ENCODE measurements at places on chromosomes 2 and 18.
A peak's percentile ranks its signal among the peaks of the same experiment; 100 is the strongest.

- no peak for DNase-seq
Observed at GRCh38 chr2:201440182-201440581, 11.1 kb downstream of the TRAK2 start.

DNA sequence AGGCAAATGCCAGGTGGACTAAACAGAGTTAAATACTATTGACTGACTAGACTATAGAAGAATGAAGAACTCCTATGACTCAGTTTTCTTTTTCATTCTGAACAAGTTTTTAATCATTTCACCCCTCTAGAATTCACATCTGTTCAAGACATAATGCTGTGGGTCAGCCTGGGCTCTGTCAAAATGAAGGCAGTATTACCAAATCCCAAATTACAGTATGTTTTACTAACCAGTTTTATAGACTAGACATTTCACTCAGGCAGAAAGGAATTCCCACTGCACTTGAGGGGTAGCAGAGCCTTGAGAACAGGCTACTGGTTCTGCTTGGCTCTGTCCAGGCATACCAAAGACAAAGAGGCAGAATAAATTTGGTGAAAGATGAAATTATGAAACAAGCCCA, 511.7 kb downstream of the EPHA4 start:
- no peak for DNase-seq

DNA sequence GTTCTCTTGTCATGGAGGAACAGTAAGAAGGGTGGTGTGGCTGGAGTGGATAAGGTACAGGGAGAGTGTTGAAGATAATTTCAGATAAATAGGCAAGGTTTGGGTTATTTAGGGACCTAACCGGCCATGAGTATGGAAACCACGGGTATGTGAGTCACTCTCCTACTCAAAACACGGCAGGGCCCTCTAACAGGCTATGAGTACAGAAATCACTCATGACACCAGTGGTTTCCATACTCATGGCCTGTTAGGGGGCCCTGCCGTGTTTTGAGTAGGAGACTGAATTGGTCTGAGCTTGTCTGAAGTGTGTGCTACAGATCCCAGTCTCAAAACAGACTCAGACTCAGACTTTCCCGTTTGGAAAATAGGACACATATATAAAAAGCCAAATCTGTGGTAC, 428.4 kb upstream of the HNMT start:
- DNase-seq = no peak

DNA sequence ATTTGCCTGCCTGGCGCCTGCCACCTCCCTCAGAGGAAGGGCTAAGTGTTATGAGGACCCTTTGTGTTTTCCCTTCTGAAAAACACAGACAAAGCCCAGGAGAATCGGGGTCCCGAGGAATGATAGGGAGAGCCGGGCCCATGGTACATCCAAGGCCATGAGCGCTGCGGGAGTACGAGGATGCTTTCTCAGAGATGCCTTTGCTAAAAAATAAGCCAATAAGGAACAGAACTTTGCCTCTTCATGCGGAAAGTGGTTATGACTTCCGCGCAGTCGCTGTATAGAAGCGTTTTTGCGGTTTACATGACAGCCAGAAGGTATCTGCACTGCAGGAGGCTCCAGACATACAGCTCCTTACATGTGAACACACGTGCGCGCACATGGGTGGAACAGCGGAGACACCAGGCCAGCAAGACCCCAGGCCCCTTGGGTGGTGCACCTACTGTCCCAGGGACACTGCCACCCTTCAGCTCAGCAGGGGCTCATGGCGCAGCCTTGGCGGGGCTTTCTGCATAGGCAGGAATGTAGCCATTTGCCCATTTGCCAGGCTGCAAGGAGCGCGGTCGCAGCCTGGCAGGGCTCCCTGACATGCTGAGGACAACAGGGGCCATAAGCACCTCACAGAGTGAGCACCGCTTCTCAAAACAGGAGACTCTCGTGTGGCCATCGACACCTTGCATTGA, 252.4 kb upstream of the SALL3 start:
- no peak for DNase-seq

GRCh38 chr18:62967089-62967488, 251.7 kb downstream of the PHLPP1 start:
- no peak for DNase-seq

GRCh38 chr2:195022508-195022830, 634.6 kb upstream of the SLC39A10 start:
- DNase-seq = no peak

GRCh38 chr2:112055730-112056625, 909 bp downstream of the TMEM87B start:
- DNase-seq = no peak

- peak; percentile 32 for DNase-seq
Observed at GRCh38 chr2:219509780-219510511, 4.3 kb upstream of the ASIC4 start.

DNA sequence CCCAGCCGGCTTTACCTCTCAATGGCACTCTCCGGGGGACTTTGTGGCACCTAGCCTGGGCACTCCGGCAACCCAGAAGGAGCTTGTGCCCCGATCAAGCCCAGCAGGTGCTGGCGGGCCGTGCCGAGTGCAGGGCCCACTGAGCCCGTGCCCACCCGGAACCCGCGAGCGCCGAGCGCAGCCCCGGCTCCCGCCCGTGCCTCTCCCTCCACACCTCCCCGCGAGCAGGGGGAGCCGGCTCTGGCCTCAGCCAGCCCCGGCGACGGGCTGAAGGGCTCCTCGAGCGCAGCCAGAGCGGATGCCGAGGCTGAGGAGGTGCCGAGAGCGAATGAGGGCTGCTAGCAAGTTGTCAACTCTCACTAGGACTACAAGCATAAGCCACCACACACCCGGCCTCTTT, 136.9 kb downstream of the COMMD1 start:
- DNase-seq = no peak

- no peak for DNase-seq
Observed at GRCh38 chr2:157587576-157587975, 41.1 kb downstream of the ACVR1C start.

- no peak for DNase-seq
Observed at GRCh38 chr2:238220892-238221521, 17.5 kb upstream of the ILKAP start.

- no peak for DNase-seq
Observed at GRCh38 chr18:394262-394986, 106.1 kb downstream of the COLEC12 start.

DNA sequence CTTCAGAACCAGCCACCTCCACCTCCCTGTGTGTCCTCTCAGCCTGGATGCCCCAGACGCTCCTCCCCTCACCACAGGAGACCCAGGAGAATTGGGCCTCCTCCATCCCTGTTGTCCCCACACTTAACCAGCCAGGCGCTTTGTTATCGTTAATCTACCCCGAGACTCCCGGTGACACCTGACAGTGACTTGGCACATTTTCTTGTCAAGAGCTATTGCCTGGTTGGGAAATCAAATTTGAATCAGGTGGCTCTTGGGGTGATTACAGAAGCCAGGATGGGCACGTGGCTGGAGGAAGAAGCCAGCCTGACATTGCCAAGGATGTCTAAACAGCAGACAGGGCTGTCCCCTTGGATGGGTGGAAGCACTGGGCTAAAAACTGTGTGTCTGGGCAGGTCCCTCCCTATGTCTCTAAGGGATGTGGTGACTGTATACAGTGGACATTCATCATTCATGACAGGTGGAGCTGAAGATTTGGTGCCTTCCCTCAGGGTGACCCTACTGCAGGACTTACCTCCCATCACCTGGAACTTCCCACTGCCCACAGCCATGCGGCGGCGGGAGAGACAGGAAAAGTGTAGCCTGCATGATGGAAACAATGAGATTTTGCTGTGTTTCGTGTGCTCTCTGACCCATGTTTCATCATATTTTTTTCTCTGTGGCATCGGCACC, 157.2 kb upstream of the CAPN13 start:
- no peak for DNase-seq
